ENCODE measurements at places on chromosomes 3 and 15.
A peak's percentile ranks its signal among the peaks of the same experiment; 100 is the strongest.

GRCh38 chr3:13088028-13089006, 15.1 kb upstream of the IQSEC1 start:
- DNase-seq = no peak

- no peak for DNase-seq
These were observed 76.7 kb downstream of the FEM1B start for GRCh38 chr15:68354268-68354667.

- DNase-seq = no peak
These were observed 20.0 kb upstream of the TEX55 start for GRCh38 chr3:119125742-119126504.

DNA sequence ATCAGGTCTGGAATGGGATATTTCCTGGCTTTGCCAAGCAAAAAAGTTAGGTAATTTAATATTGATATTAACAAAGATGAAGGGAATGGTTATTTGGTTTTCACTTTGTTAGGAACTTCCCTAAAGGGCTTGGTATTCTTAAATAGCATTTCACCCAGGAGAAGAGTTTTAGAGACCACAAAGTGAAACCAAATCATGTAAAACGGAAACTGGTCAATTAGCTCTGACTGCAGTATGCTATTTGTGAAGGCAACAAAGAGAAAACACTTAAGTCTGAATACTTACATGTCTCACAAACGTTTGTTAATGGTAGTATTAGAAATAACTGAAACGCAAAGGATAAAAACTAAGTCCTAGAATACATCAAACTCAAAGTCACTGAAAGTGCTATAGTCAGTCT, 32.4 kb upstream of the SETMAR start:
- no peak for DNase-seq

- DNase-seq = no peak
These were observed 81.0 kb upstream of the LMCD1 start for GRCh38 chr3:8420612-8421011.

DNA sequence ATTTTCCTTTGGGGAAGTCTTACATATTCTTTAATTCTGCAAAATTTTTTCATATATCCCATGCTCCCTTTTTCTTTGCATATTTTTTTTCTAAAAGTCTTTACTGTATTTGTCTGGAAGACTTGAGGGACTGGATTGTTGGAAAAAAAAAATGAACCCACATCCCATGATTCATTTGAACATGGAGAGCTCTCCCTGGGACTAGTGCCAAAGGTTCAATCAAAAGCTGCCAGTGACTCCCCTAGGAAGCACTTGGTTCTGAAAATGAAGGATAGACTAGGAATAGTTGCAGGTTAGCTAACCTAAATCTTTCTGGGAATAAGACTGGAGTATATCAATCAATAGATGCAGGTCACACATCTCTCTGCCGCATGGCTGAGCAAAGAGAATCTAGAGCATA, 16.4 kb upstream of the BNC1 start:
- DNase-seq = no peak

- peak; percentile 88 for DNase-seq
These were observed 66.0 kb downstream of the RBMS3 start for GRCh38 chr3:29346828-29347227.

- DNase-seq = no peak
These were observed 1103.7 kb upstream of the EPHA6 start for GRCh38 chr3:95710684-95711083.

DNA sequence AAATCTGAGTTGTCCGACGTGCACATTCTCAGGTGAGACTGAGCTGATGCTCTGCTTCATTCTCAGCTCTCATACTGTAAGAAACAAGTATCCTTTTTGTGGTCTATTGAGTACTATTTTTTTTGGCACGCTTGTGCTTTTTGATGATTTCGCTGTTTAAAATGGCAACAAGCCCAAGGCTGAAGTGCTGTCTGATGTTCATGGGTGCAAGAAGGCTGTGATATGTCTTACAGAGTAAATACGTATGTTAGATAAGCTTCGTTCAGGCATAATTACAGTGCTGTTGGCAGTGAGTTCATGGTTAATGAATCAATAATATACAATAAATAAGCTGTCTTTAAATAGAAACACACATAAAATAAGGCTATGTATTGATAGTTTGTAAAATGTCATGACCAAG, 27.2 kb downstream of the AQR start:
- DNase-seq = no peak

GRCh38 chr15:70213794-70214193, 116.1 kb upstream of the TLE3 start:
- DNase-seq = no peak

GRCh38 chr15:61871926-61872522, 188.2 kb downstream of the VPS13C start:
- no peak for DNase-seq
